ENCODE measurements at places on chromosomes 6 and 20. TPM values are rescaled to one million over a fixed set of nuclear protein-coding genes. Genes with fewer than 3 reads are reported as not detected.

DNAH8 gene
- total RNA-seq: 0.22 TPM

NELFCD gene
- total RNA-seq: 89.1 TPM

LIME1 gene
- total RNA-seq: 9.3 TPM

- no peak overlapping the region for H3K4me3 ChIP-seq
- no peak for DNase-seq
- peaks cover 3% of the 10 kb centered on the region for H3K4me1 ChIP-seq
Observed at GRCh38 chr6:154289818-154290508, 66.6 kb downstream of the IPCEF1 start.

- DNase-seq: no peak
- no peaks in the 10 kb centered on the region for H3K4me1 ChIP-seq
- H3K4me3 ChIP-seq: no peak overlapping the region
- H3K27ac ChIP-seq: no peak overlapping the region
Observed at GRCh38 chr6:88349511-88349910, 183.4 kb upstream of the CNR1 start.

DNA sequence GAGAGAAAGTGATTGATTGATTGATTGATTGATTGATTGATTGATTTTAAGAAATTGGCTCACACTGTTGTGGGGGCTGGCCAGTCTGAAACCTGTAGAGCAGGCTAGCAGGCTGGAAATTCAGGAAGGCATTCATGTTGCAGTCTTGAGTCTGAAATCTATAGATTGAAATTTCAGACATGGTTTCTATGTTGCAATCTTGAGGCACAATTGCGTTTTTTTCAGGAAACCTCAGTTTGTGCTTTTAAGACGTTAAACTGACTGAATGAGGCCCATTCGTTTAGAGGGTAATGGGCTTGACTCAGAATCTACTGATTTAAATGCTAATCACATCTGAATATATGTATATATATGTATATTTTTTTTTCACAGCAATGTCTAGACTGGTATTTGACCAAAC is 106.3 kb downstream of the STXBP5 start:
- H3K4me3 ChIP-seq: no peak overlapping the region
- H3K36me3 ChIP-seq: peaks cover 12% of the 10 kb centered on the region
- peaks cover 8% of the 10 kb centered on the region for H3K4me1 ChIP-seq
- DNase-seq: no peak
- no peak overlapping the region for H3K27ac ChIP-seq

GRCh38 chr6:162899148-162899547 is 171.4 kb downstream of the PACRG start:
- H3K27ac ChIP-seq: no peak overlapping the region
- no peak overlapping the region for H3K4me3 ChIP-seq
- no peaks in the 10 kb centered on the region for H3K27me3 ChIP-seq
- DNase-seq: no peak

DNA sequence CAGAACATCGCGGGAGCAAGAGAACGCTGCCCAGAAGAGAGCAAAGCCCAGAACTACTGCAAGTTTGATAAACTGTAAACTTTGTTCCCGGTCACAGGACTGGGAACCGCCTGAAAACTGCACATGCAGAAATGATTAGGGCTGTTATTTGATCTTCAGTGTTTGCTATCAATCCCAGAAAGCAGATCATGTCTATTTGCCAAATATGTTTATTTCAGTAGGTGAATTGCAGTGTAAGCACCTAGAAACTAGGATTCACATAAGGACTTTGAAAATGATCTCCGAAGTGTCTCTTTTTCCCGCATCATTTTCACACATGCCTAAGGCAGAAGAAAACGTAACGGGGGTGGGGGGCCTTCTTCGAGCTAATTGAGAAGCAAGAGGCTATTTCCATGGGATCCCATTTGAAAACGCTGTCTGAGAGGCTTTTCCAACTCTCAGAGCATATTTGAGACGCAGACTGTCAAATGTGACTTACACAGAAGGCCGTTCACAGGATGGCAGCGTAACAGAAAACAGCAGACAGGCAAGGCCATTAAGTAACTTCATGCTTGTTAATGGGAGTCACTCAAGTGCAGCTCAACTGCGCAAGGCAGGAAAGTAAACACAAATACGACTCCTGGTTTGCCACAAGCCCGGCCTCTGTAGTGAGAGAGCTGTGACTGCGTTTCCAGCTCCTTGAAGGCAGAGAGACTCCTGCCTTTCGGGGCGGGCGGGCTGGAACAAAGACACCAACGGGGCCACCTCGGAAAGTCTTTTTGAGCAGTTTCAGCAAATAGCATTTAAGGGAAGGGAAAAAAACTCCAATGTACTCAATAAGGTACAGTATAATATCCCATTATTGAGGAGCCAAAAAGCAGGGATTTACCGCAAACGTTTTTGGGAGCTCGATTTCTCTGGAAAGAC is 144.7 kb upstream of the ZNF217 start:
- no peaks in the 10 kb centered on the region for H3K36me3 ChIP-seq
- no peaks in the 10 kb centered on the region for H3K27me3 ChIP-seq
- DNase-seq: no peak
- H3K27ac ChIP-seq: peak overlapping the region; percentile 94
- H3K4me1 ChIP-seq: peaks cover 38% of the 10 kb centered on the region
- H3K4me3 ChIP-seq: no peak overlapping the region

DNA sequence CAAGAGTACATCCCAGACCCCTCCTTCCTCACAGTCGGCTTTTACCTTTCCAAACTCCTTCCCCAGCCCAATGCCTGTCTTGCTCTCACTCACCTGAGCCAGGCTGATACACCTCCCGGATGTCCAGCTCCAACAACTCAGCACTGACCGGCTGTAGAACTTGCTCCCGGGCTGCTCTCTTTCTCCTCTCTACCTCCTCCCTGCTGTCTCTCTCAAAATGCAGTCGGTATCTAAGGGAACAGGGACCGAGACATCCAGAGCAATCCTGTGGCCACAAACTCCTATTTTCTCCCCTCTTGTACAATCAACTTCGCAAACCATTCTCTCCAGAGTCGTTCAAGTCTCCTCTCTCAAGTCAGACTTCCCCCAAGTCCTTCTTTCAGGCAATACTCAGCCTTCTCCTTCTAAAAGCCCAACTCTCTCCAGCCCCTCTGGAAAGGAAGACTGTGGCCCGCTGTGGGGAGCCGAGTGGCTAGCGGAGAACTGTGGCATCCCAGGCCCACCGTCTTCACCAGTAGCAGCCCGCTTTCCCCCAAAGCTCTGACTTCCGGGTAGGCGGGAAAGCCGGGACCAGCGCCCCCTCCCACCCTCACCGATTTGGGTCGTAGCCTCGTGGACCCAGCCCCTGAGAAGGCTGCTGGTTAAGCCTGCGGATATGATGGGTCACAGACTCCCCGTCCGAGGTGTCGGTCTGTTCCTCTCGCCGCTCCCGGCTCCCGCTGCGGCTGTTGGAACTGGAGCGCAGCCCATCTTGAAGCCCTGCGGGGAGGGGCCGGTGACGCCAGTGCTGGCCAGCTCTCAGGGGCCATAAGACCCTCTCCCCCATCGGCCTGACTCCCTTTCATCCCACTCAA is 1.1 kb downstream of the GNL1 start:
- peaks cover 32% of the 10 kb centered on the region for H3K36me3 ChIP-seq
- peak overlapping the region; percentile 97 for H3K27ac ChIP-seq
- H3K4me1 ChIP-seq: peaks cover 35% of the 10 kb centered on the region
- peak overlapping the region; percentile 94 for H3K4me3 ChIP-seq
- H3K27me3 ChIP-seq: no peaks in the 10 kb centered on the region

Data from natural killer cell treated with Interleukin-12 subunit alpha and Interleukin-12 subunit beta and Interleukin-15 and Interleukin-18, amount 100 ng/mL, for 72 hours (primary cell).